NCI-H1092 (cell line): ENCODE measurements at places on chromosomes 16 and 17.

DNA sequence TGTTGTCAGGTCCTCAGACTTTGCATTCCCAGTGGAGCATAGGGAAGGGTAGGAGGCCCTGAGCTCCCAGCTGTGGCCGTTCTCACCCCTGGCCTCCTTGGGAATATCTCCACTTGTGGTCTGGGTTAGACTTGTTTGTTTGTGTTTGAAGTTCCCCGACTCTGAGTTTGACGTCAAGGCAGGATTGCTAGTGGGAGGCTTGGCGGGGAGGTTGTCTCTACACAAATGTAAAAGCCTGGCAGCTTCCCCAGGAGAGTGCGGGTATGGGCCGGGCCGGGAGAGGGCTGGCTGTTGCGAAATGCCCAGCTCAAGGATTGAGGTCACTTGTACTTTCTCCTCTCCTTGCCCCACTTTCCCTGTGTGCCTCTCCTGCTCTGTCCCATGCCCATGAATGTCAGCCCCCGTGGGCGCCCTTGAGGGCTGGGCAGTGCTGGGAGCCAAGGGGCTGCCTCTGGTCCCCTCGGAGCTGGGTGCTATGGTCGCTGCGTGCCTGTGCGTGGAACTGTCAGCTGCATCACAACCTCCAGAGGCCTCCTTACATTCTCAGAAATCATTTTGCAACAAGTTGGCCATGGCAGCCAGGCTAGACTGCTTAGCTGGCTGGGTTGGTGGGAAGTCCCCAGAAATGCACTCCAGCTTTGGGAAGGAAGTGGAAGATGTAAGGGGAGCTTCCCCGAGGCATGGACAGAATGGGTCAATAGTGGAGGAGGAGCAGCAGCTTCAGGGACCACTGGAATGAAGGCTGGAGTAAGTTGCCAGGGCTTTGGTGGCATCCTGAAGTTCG is 84.3 kb downstream of the KSR1 start:
- no peak for DNase-seq

DNA sequence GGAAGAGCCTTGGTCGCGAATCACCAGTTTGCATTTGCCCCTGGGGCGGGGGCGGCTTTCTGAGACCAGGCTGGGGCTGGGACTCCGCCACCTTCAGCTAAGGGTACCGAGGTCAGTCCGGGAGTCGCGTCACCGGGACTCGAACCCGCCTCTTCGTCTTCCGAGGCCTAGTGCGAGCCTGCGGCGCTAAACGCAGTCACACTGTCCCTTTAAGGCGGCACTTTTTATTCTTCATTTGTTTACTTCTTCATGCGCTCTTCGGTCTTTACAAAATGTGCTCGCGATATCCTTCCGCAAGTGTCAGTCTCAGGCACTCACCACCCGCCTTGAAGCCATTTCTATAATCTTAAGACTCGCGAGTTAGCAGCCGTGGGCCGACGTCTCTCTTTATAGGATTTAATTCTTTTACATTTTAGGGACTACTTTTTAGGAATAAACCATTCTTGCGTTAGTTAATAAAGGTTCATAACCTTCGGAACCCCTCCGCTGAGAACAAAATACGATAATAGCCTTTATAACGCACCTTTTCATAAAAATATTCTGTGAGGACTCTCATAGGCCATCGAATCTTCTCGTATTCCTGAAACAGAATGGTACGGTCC is 593 bp upstream of the HEXIM1 start:
- peak; percentile 83 for DNase-seq

GRCh38 chr17:52181782-52182181 is 23.3 kb upstream of the CA10 start:
- DNase-seq: no peak

GRCh38 chr16:263944-264343 is 11.8 kb downstream of the RGS11 start:
- no peak for DNase-seq

DNA sequence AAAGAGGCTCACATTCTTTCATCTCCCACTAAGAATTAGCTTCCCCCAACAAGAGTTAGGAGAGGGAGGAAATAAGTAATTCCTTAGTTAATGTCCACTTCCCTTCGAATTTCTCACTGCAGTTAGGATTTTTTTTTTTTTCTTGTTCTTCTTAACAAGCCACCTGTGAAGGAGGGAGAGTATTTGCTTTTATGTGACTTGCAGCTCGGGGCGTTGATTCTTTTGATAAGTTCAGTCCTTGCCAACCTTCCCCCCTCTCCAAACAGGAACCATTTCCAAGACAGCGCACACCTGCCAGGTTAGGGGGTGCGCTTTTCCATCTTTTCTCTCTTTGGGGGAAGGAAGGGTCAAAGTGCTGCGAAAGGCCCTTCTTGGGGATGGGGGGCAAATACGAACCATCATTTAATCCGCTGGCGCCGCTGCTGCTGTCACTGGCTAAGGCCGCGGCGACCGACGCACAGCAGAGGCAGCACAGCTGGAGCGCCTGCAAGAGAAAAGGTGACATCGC is 758 bp downstream of the ADAMTS18 start:
- no peak for DNase-seq

DNA sequence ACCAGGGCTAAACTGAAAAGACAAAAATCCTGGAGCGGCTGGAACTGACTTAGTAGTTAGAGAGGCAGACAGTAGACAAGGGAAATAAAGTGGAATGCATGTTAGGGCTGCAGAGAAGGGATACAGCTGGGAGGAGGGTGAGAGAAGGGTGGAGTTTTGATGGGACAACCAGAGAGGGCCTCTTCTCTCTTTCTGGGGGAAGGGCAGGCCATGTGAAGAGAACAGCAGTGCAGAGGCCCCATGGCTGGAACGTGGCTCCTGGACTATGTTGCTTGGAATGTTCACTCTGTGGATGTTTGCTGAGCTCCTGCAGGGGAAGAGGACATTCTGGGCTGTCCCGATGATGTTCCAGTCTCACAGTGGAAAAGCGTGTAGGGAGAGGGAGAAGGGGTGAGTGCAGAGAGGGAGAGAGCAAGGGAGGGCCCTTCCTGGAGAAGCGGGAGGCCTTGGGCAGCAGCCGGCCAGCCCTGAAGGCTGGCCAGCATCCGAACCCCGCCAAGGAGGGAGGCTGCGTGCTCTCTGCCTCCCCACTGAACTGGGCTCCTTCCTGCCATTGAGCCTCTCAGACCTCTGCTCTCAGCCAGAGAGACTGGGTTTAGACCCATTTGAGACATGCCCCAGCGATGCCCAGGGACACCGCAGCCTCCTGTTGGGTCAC is 33.1 kb upstream of the GSE1 start:
- no peak for DNase-seq

DNA sequence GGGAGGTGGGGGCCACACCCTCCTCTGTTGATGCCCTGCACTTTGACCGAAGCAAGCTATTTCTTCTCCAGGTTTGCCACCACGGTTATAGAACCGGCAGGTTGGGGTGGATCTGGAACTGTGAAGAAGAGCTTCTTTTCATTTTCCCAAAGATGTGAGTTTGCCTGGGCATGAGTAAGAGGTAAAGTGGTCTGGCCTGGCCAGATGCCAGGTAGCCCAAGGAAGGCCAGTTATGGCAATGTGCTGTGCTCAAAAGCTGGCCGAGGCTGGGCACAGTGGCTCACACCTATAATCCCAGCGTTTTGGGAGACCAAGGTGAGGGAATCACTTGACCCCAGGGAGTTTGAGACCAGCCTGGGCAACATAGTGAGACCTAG is 18.7 kb downstream of the ATP6V0D1 start:
- DNase-seq: no peak

DNA sequence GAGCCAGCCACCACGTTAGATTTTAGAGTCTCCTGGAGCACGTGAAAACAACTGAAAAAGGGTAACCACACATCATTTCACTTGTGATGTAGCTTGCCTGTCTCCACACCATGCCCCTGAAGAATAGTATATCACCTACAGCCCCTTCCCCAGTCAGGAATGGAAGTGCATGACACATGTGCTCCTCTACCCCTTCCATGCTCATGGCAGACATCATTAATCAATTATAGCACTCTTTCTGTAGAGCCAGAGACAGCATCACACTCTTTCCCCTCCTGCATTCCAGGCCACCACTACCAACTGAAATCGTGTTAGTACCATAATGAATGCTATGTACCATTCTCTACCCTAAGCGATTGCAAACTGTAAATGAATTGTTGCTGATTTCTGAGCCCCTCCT is 113.5 kb upstream of the PLCG2 start:
- no peak for DNase-seq

DNA sequence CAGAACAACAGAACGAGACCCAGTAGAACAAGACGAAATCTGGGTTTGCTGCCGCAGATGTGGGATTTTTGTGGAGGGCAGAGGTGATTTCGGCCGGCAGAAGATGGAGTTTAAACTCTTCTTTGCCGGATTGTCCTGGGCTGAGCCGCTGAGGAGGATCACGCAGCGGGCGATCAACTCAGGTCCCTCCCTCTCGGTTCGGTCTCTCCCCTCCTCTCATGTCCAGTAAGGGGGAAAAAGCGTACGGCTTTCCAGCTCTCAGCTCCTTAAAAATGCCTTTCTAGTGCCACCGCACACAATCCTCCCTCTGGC is 2.5 kb downstream of the PHF12 start:
- DNase-seq: no peak

DNA sequence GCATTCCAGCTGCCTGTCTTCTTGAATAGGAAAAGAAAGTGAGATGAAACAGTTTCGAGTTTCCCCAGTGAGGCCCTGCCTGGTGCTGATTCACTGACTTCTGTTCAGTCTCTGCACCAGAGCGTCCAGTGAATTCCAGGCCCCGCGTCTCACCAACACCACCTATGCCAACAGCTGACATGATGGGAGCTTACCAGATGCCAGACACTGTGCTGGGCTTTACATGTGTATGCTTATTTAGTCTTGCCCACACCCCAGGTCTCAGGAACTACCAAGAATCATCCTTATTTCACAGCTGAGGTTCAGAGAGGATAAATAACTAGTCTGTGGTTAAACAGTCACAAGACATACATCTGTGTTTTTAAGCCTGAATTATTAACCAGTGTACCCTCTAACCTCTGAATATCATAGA is 29.1 kb upstream of the IRX6 start:
- no peak for DNase-seq

- no peak for DNase-seq
Measured at GRCh38 chr16:70665113-70665694, 18.8 kb downstream of the IL34 start.

DNA sequence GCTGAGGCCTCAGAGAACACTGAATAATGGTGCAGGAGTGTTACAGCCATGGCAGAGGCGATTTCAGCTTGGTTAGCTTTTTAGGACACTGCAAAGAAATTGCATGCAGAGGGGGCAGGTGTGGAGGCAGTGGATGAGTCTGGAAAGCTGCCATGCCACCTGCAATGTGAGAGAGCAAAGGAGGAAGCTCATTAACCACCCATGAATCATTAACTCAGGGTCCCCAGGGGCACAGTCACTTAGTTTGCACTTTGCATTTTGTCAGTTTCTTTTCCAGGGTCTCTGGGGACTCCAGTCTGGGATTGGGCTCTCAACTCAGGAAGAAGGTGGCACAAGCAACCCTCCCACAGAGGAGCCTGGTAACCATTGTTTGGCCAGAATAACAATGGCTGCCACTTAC is 132.9 kb downstream of the USP31 start:
- no peak for DNase-seq

DNA sequence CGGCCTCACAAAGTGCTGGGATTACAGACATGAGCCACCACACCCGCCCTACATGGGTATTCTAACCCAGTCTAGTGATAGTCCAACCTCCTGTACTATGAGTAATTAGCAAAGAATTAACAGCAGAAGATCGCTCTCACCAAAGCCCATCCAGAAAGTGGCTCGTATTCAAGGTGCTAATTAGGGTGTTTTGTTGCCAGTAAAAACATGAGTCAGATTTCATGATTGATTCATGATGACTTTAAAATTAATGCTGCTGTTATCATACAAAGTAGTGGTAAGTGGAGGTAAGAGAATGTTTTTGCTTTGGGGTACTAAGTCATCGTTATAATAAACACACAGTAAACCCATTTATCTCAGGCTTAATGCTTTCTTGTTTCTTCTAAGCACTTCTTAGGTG is 428.8 kb downstream of the WWOX start:
- no peak for DNase-seq

- no peak for DNase-seq
Measured at GRCh38 chr17:17235212-17236174, 1.5 kb downstream of the FLCN start.

GRCh38 chr16:78122774-78123315 is 23.4 kb downstream of the WWOX start:
- peak; percentile 71 for DNase-seq

DNA sequence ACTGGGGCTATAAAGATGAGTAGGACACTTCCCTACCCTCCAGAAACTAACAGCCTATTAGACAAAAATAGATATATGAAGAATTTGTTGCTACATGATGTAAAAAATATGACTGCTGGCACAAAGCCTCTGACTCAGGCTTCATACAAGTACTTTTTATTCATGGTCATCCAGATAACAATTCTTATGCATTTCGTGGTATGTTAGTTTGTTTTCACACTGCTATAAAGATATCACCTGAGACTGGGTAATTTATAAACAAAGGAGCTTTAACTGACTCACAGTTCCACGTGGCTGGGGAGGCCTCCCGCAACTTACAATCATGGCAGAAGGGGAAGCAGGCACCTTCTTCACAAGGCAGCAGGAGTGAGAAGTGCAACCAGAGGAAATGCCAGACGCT is 112.5 kb upstream of the HLF start:
- no peak for DNase-seq

DNA sequence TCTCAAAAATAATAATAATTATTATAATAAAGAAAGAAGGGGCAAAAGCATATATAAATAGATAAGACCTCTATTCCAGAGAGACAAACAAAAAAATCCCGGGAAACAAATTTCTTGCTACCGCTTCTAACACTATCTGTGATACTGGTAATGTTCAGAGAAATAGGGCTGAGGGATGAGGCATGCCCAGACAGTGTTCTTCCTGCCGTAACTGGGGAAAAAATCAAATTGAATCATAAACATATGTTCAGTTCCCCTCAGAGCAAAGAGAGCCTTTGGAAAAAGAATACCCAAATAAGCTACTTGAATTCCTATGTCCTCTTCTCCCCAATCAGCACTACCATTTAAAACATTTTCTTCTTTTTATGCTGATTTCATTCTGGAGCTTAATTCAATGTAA is 688.0 kb downstream of the KCNJ2 start:
- no peak for DNase-seq

DNA sequence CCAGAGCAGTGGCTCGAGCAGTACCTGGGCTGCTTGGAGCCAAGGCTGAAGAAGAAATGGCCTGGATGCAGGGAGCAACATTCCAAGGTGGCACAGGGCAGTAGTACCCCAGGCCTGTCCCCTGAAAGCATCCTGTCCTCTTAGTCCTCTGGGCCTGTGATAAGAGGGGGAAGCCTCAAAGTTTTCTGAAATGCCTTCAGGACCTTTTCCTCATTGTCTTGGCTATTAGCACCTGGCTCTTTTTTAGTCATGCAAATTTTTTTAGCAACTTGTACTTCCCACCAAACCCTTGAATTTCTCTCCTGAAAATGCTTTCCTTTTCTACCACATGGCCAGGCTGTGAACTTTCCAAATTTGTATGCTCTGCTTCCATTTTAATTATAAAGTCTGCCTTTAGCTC is 148.9 kb downstream of the HS3ST2 start:
- DNase-seq: no peak

- DNase-seq: no peak
Measured at GRCh38 chr17:12537436-12537835, 128.3 kb upstream of the MYOCD start.
